H54 (cell line): ENCODE measurements at places on chromosomes 6 and 20.

- DNase-seq: no peak
Measured at GRCh38 chr20:14883324-14883723, 545.9 kb upstream of the FLRT3 start.

DNA sequence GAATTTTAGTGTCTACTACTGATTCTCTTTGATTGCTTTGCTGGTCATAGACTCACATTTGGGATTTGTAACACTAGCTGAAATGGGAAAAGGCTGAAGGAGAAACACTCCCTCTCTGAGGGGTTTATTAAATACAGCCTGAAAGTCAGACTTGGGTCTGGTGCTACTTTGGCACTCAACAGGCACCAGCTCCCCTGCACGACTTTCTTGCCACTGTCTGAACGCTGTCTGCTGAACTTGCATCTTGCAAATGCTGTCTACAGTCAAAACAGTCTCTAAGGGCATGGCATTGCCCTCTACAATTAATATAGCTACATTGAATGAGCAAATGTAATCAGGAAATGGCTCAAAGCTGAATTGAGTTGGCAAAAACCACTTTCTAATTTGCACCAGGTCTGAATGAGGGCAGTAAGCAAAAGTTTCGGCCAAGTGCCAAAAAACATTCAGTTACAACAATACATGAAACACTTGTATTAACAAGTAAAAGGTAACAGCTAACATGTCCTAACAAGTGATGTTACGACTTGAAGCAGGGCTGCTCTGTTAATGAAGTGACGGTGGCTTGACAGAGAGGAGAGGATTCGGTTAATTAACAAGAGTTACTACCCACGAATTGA, 119.5 kb downstream of the FOXC1 start:
- DNase-seq: no peak

DNA sequence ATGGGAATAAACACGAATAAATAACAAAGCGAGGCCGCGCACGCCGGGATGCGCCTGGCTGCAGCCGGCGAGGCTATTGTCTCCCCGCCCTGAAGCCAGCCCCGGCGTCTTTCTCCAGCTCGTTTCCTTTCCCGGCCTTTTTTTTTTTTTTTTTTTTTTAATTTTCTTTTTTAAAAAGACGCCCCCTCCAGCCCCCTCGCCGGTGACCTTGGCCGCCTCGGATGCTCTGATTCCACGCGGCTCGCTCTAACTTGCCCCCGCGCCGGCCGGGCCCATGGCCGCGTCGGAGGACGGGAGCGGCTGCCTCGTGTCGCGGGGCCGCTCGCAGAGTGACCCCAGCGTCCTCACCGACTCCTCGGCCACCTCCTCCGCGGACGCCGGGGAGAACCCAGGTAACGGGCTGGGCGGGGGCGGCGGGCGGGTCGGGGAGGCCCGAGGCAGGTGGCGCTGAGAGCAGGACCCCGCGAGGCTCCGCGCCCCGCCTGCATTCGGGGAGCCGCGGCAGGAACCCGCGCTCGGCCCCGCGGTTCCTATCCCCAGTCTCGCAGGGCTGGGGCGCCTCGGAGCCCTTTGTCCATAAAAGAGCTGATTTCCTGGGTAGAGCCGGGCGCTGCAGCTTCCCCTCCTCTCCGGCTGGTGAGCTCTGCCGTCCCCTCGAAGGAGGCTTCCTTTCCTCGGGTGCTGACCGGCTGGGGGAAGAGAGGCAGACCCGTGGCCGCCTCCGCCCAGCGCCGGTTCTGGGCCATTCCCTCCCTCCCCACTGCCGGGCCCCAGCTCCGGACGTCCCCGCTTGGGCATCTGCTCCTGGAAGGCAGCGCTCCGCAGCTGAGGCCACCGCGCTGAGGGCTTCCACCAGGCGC, 631 bp downstream of the PHACTR3 start:
- no peak for DNase-seq

- DNase-seq: no peak
Measured at GRCh38 chr6:16585805-16586204, 175.5 kb downstream of the ATXN1 start.

DNA sequence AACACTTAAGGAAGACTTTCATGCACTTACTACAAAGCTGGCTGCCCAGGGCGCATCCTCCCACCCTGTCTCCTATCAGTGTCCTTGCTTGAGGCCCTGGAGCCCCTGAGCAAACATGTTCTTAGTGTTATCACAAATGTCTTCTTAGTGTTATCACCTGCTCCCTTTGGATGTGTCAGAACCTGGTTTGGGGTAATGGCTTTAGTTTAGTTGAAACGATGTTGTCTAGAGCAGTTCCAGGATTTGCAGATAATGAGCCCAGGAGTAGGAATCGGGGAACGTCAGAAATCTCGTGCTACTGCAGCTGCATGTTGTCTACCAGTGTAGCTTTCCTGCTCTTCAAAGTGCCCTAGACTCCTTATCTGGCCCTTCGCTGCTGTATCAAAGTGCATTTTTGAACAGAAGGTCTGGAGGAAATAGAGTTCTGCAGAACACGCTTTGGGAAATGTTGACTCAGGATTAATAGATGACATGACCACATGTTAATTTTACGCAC, 69.6 kb downstream of the PHACTR2 start:
- DNase-seq: no peak

DNA sequence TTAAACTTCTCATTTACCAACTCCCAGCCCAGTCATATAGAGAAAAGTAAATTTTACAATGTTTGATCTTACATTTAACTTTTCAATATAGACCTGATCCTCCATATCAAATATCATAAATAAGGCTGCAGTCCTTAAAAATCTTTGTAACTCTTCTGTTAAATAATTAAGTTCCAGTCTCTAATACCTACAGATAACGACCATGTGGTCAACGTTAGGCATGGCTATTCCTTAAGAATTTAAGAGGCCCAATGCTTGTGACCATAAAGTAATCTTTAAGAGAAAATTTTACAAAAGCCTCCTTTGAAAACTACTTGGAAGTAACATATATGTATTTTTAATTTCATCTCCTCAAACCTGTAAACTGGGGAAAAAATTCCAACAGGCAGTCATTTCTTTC, 1.6 kb downstream of the FBXO5 start:
- DNase-seq: no peak
